Cerebellar cortex (tissue), 1 donor: ENCODE measurements at places on chromosomes 6 and 20.

GRCh38 chr6:121944354-121944753, 455.1 kb upstream of the HSF2 start:
- DNase-seq, result no peak

DNA sequence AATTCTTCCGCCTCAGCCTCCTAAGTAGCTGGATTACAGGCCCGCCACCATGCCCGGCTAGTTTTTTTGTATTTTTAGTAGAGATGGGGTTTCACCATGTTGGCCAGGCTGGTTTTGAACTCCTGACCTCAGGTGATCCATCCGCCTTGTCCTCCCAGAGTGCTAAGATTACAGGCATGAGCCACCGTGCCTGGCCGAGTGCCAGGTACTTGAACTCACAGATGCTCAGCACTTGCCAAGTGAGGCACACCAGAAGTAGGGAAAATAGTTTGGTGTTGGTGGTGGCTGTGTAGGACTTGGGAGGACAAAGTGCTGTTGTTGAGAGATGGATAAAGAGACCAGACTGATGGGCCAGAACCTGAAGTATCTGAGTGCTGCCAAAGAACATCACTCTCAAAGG, 40.0 kb upstream of the MBOAT1 start:
- DNase-seq, result no peak

GRCh38 chr6:90118069-90118468, 178.6 kb downstream of the BACH2 start:
- no peak for DNase-seq

- DNase-seq, result no peak
These were observed 38.3 kb downstream of the ARHGAP18 start for GRCh38 chr6:129671442-129672340.

DNA sequence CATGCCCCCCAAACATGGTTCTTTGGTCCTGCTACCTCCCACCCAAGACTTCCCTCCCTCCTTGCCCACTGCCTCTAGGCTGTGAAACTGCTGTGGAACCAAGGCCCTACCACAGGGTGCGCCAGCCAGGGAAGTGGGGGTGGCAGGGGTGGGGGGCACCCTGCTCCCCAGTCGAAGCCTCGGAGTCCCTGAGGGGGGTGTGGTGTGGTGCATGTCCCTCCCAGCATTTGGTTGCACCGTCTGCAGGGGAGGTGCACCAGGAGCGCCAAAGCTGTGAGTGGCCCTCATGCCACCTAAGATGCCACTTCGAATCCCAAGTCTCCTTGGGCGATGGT, 1.8 kb downstream of the RGS19 start:
- no peak for DNase-seq

GRCh38 chr6:37126961-37127616, 42.9 kb upstream of the PIM1 start:
- DNase-seq, result no peak

- DNase-seq, result no peak
These were observed 4.9 kb upstream of the YTHDF1 start for GRCh38 chr20:63220696-63221399.

- no peak for DNase-seq
These were observed 33.5 kb downstream of the TPBG start for GRCh38 chr6:82396964-82397751.

DNA sequence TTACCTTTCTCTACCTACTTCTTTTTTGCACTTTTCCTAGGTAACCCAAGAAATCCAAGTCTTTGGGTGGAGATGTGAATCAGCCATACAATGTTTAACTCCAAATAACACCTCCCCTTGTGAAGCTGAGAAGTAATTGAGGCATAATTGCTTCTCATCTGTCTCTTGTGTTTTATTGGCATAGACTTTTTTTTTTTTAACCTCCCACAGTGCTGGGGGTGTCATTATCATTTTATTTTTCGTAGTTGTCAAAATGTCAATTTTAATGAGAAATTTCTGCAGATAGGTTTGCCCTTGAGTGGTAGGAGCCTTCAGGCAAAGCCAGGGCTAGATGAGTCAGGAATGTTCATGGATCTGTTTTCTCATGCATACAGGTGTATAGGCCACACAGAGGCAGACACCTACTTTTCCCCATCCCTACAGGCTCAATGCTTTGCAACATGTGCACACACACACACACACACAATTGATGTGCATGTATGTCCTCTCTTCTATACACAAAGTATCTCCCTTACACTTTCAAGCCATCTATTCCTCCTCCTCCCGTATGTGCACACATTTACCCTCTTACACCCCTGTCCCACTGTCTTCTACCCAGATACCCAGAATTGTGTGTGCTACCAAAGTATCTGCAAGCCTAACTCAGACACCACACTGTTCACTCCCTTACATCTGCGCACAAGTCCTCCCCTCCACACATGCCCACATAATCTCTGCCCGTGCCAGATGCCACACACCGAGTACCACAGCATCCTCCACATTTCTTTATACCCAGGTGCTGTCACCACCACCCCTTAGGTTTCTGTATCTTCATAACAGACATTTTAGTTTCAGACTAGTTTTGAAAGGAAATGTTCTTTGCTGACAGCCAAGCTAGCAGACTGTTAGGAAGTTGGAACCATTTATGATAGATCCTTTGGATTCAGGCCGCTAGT, 22.0 kb downstream of the RALY start:
- no peak for DNase-seq

DNA sequence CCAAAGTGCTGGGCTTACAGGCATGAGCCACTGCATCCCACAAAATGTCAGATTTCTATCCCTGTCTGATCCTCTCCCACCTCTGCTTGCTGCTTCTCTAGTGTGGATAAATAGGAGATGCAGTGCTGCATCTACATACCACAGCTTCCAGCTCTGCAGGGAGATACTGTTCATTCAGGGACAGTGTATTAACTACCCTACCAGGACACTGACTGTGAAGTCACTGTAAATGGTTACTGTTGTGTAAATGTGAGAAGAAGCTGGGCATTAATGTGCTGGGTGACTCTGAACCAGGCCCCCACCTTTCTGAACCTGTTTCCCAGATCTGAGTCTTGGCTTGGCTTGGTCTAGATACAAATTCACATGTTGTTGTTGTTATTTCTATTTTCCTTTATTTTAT, 488.6 kb upstream of the SULF2 start:
- no peak for DNase-seq

GRCh38 chr6:159399751-159400221, 230.6 kb downstream of the FNDC1 start:
- DNase-seq, result no peak

- no peak for DNase-seq
These were observed 96.2 kb downstream of the THBS2 start for GRCh38 chr6:169157197-169158148.

GRCh38 chr6:150256618-150257272, 112.1 kb upstream of the IYD start:
- no peak for DNase-seq

DNA sequence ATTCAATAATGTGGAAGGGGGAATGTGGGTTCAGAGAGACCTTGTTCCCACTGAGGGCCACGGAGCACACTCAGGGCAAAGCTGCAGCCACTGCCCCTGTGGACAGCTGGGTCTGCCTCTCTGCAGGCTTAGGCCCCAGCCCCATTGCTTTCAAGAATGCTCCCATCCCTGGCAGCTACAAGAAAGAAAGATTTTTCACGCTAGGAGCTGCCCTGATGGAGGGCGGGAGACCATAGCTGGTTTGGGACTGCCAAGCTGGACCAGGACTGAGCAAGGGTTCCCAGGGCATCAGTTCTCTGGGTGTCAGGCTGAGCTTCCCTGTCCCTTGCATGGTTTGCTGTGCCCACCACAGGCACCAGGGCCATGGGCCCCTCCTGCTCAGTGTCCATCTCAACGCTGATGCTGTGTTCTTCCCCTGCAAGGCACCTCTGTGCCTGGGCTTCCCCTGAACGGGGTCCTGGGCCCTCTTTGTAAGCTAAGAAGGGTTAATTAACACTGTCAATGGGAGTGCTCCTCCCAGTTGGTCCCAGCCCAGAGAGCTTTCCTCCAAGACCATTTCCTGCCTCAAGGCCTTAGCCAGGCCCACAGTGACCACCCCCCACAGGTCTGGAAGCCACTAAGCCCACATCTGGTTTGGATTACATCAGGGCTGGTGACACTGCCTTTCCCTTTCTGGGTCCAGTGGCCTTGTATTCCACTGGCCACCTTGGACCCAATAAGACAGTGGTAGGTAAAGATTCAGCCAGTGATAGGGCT, 8.4 kb downstream of the FOXS1 start:
- DNase-seq, result no peak

DNA sequence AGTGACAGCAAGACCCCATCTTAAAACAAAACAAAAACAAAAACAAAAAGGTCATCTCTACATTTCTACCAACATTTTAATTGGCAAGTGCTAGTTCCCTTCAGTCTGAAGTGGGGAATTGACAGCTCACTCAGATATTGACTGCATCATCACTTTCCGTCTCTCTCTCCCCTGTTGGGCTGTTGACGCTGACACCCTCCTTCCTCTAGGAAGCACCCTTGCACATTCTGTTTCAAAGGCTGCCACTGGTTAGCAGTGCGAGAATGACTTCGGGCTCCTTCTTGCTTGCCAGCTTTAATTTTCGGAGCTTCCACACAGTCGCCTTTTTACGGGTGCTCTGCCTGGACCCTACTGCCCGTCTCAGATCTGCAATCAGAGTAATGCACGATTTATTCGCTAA, 96.6 kb upstream of the INSM1 start:
- no peak for DNase-seq

GRCh38 chr6:31332637-31333602, 24.1 kb downstream of the HLA-B start:
- DNase-seq, result no peak

DNA sequence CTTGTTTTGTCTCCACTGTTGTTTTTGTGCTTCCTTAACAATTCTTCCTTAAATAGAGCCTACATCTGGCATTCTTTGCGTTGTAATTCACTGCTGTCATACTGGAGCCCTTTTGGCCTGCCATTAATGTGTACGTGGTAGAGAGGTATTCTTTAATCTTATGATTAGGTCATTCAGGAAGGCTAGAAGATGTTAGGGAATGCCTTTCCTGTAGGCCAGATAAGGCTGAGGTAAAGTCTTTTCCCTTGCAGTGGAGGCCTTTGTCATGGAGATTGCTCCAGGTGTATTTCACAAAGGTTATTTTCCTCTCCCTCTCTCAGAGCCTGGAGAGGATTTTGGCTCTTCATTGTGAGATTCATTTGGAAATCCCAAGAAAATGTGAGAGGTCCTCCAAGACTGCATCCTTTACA, 146.9 kb downstream of the FUT9 start:
- no peak for DNase-seq

- no peak for DNase-seq
These were observed 559.5 kb upstream of the PTCHD4 start for GRCh38 chr6:48670546-48670945.

DNA sequence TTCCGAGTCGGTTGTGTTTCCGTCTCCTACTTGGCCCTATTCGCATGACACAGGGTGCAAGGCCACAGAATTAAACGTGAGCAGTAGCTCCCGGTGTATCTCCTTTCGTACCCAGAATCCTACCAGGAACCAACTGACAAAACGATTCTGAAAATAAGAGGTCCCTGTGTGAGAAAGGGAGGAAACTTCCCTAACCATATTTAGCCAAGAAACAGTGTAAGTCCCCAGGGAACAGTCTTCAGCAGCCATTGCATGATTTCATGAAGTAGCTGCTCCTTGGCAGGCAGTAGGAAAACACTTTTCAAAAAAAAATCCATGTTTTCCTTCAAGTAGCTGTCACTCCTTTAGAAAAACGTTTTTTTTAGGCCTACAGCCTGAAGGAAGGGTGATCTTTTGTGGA, 46.9 kb downstream of the PDE10A start:
- DNase-seq, result no peak

GRCh38 chr6:13260101-13260598, 68.2 kb downstream of the TBC1D7 start:
- DNase-seq, result no peak

GRCh38 chr6:164216368-164216767, 801.9 kb downstream of the QKI start:
- peak; percentile 19 for DNase-seq

- DNase-seq, result no peak
These were observed 280.6 kb downstream of the KHDC1L start for GRCh38 chr6:72944660-72945059.

- no peak for DNase-seq
These were observed 99.7 kb downstream of the EYA2 start for GRCh38 chr20:46994341-46994740.

DNA sequence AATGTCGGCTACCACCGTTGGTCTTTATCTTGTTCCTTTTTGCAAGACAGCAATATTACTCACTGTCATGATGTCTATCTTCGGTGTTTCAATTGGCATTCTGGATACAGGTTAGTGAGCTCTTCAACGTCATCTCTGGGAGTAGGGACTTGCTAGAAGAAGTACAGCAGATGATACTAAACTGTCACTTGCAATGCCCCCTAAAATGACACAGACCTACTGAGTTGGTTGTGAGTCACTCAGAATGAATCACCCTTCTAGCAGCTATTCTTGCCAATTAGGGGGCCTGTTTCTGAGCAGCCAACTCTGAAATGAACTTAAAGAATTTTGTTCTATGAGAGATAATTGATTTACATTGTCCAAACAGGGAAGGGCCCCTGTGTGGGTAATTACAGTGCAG, 176.5 kb downstream of the SLC16A10 start:
- no peak for DNase-seq

- DNase-seq, result no peak
These were observed 65.3 kb downstream of the RAMACL start for GRCh38 chr6:166520905-166521834.

DNA sequence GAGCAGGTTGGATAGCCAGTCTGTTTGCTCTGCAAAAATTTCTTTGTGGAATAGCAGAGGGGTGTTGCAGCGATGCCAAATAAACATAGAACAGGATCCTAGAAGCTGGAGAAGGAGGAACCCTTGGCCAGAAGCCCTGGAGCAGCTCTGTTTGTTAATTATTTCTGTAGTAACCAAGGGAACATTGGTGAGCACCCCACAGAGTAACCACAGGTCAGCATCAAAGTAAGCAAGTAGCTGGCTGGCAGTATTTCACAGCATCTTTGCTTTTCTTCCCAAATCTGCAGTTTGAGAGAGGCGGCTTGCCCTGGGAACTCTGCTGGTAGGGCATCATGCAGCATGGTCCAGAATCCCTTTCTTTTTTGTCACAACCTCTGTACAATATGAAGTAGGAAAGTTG, 12.7 kb upstream of the APMAP start:
- DNase-seq, result peak; percentile 94

- DNase-seq, result no peak
These were observed 2.7 kb downstream of the ITCH start for GRCh38 chr20:34365765-34366213.

DNA sequence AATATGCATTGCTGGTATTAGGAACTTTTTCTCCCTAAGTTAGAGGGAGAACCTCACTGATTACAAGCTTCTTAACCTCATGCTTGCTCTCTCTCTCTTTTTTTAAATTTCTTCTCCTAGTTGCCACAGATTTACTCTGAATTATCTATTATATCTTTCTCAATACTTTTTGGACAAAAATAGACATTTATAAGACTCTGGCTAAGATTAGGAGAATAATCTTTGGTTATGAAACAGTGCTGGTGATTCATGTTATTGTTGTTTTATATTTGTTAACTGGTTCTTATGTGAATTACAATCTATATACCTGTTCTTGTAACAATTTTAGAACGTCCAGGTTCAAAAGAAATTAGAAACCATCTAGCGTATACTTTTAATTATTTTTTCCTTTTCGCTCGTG, 187.8 kb downstream of the OGFRL1 start:
- no peak for DNase-seq

- no peak for DNase-seq
These were observed 191.1 kb downstream of the EYA4 start for GRCh38 chr6:133432021-133432989.
